Activated gamma-delta T cell (primary cell): ENCODE measurements at places on chromosomes 3 and 15.

DNA sequence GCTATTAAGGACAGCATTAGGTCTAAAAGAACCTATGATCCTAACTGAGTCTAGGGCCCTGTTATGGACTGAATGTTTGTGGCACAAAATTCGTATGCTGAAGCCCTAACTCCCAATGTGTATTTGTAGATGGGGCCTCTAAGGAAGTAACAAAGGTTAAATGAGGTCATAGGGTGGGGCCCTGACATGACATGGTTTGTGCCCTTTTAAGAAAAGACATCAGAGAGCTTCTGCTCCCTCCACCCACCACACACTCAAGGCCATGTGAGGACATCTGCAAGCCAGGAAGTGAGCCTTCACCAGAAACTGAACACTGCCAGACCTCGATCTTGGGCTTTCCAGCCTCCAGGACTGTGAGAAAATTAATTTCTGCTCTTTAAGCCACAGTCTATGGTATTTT, 49.2 kb downstream of the PHC3 start:
- DNase-seq: no peak

- no peak for DNase-seq
Measured at GRCh38 chr3:165521131-165521871, 315.9 kb downstream of the BCHE start.

DNA sequence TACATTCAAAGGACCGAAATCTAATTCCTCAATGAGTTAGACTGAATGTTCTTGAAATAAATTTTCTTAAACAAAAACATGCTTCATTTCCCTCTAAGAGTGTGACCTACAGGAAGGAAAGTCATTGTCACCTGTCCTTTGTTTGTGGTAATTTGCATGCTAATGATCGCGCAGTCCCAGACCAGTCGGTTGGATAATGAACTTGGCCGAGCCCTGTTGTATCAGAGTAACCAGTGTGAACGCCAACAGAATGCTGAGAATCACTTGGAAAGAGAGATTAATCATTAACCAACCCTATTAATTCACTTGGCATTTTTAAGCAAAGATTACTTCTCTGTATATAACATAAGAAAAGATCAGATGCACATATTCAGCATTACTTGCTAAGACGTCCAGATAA, 8.1 kb upstream of the ARNT2 start:
- DNase-seq: no peak

DNA sequence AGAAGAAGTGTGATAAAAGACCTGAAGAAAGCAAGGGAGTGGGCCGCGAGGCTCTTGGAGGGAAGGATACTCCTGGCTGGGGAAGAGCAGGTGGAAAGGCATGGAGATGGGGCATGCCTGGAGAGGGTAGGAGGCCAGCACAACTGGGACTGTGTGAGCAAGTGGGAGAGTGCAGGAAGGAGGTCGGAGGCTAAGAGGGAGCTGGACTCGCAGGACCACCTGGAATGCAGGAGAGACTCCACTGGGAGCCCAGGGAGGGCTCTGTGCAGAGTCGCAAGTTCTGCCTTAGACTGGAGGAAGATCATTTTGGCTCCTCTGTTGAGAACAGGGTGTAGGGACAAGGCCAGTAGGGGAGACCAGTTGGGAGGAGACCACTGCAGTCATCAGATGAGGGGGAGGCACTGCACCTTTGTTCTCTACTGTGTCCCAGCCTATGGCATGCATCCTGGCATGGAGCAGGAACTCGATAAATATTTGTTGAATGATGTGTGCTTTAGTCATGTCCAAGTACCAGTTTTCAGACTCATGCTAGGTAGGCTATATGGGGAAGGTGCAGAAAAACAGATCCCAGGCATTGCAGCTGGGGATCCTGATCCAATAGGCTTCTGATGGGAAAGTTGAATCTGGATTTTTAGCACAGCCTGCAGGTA, 13.7 kb downstream of the FAM107A start:
- DNase-seq: no peak

GRCh38 chr3:100117093-100117492, 2.8 kb upstream of the FILIP1L start:
- no peak for DNase-seq

GRCh38 chr3:56759532-56759931, 42.2 kb downstream of the ARHGEF3 start:
- DNase-seq: no peak

GRCh38 chr3:10570196-10570946, 65.0 kb upstream of the ATP2B2 start:
- no peak for DNase-seq

- no peak for DNase-seq
Measured at GRCh38 chr3:139846729-139847128, 88.3 kb upstream of the CLSTN2 start.

- no peak for DNase-seq
Measured at GRCh38 chr15:72801590-72802325, 18.2 kb upstream of the ADPGK start.
